ENCODE measurements at places on chromosomes 16 and 17. TPM values are rescaled to one million over a fixed set of nuclear protein-coding genes. Genes with fewer than 3 reads are reported as not detected.

The CCL16 gene
- total RNA-seq: not detected

The GLOD4 gene
- 48.8 TPM for total RNA-seq

The AKAP1 gene
- 12.8 TPM for total RNA-seq

The OR3A1 gene
- 0.10 TPM for total RNA-seq

The ITGA2B gene
- total RNA-seq: 0.30 TPM

The ZNF469 gene
- 7.2 TPM for total RNA-seq

The DEXI gene
- total RNA-seq: 41.8 TPM
